ENCODE measurements at places on chromosomes 13 and 19. TPM values are rescaled to one million over a fixed set of nuclear protein-coding genes. Genes with fewer than 3 reads are reported as not detected.

- DNase-seq: no peak
Measured at GRCh38 chr19:1132552-1133383, 29.0 kb downstream of the GPX4 start.

DNA sequence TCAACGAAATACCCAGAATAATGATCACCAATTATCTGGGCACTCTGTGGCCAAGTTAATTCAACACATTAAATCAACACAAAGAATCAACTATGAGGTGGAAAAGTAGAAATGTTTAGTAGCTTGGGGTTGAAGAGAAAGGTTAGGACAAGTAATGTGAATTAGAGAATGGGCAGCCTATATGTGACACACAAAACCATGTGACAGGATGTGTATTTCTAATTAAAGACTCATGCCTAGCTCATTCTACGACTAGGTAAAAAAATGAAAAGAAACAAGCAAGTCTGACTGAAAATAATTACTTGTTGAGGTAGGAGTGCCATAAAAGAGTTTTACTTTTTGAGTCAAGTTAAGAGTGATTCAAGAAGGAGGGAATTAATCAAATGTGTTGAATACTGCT lies 2646.0 kb upstream of the PCDH20 start:
- no peak for DNase-seq

DNA sequence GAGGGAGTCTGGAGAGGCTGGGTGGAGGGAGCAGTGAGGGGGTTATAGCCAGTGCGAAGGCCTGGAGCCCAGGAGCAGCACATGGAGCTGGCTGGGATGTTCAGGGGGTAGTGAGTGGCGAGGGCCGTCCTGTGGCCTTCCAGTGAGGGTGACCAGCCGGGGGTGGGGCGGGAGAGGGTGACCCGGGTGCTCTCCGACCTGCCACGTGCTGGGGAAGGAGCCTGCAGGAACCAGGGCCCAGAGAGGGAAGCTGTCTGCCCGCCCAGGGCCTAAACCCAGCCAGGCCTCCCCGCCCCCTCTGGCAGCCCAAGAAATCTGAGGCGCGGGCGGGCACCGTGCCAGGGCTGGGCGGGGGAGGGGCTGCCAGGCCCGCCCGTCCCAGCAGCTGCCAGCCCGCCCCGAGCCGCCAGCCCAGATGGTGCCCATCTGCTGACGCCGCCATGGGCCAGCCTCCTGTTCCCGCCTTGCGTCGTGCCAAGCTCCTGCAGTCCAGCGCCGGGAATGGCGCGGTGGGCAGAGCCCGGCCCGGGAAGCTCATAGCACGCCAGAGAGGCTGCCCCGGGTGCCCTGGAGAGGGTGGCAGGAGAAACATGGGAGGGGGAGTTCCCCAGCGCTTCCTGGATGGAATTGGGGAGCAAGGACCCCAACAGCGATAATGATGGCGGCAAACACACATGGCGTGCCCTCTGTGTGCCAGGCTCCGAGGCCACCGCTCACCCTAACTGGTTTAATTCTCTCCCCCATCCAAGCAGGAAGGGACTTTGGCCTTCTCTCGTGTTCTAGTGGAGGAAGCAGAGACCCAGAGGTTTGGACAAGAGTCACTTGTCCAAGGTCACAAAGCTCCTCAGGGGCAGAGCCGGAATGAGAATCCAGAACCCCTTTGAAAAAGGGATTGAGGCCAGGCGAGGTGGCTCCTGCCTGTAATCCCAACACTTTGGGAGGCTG lies 21.5 kb downstream of the NFIC start:
- DNase-seq: no peak

DNA sequence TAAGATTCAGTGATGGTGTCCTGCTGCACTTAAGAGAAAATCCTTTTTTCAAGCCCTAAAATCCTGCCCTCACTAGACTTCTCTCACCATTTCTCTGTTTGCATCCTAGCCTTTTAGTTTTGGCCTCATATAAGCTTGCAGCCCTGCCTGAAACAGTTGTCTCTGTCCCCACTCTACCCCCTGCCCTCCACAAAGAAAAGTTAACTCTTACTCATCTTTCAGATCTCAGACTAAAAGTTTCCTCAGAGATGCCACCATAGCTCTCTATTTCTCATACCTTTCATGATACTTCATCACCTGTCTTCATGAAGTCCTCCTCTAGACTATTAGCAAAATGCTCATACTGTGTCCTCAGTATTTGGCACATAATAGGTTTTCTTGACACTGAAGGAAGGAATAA lies 33.1 kb downstream of the ITM2B start:
- DNase-seq: no peak

GRCh38 chr13:26992951-26993719 lies 178.5 kb downstream of the USP12 start:
- no peak for DNase-seq

GRCh38 chr13:26956522-26957142 lies 196.0 kb upstream of the GPR12 start:
- no peak for DNase-seq

DNA sequence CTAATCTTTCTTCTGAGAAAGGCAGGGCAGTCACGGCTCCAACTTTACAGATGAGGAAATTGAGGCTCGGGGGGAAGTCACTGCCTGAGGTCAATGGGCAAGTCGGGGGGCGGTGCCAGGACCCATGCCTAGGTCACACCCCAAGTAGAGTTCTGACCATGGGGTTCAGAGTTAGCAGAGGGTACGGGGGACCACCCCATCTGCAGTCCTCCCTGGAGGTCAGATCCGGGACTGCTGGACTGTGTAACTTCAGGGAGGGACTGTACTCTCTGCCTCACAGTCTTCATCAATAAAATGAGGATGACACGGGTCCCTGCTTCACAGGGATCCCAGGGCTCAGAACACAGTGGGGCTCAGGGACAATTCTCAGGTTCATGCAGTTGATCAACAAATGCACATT lies 7.7 kb downstream of the SLC5A5 start:
- no peak for DNase-seq

DNA sequence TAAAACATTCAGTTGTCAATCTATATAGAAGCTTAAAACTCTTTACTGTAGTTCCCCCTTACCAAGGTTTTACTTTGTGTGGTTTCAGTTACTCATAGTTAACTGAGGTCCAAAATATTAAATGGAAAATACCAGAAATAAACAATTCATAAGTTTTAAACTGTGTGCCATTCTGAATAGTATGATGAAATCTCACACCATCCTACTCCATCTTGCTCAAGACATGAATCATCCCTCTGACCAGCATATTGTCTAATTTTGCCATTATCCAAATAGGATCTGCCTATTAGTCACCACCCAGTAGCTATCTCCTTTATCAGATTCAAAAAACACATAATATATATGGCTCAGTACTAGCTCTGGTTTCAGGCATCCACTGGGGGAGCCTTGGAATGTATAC lies 22.4 kb downstream of the ZNF571 start:
- DNase-seq: no peak

DNA sequence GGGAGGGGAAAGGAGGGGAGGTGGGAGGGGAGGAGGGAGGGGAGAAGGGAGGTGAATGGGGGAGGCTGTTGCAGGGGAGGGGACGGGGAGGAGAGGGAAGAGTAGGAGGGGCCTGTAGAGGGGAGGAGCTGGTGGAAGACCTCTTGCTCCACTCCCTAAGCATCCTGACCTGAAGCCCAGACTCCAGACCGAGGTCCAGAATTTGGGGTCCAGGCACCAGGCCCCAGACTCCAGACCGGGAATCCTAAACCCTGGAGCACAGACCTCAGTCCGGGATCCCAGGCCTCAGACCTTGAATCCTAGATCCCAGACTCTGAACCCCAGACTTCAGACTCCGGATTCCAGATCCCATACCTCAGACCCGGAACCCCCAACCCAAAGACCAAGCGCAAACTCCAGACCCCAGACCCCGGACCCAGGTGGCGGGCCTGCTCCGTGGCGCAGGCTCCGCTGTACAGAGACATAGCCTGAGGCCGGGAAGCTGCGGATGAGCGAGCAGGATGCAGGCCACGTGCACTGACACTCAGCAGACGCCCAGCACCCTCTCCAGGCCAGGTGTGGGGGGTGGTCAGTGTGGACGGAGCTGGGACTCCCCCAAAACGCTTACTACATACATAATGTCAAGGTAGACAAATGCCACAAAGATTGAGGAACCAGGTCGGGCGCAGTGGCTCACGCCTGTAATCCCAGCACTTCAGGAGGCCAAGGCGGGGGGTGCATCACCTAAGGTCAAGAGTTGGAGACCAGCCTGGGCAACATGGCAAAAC lies 710 bp upstream of the BTBD2 start:
- DNase-seq: no peak

GRCh38 chr19:44661904-44662303 lies 9.4 kb upstream of the CEACAM19 start:
- no peak for DNase-seq

DNA sequence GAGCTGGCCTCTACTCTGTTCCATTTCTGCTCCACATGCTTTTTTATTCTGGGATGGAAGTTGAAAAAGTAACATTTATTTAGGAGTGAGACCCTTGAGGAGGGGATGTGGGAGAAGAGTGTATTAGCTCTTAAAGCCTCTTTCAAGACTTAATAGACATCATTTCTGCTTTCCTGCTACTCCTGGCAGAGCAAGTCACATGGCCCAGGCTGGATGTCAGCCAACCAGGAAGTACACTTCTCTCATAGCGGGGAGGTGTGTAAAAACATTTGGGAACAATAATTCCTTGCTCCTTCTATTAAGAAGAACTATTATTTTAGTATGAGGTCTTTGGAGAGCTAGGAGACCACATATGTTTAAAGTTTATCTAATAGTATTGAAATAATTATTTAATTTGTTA lies 40.6 kb upstream of the FAM216B start:
- DNase-seq: no peak

- DNase-seq: no peak
Measured at GRCh38 chr13:71516521-71516920, 350.5 kb downstream of the DACH1 start.

DNA sequence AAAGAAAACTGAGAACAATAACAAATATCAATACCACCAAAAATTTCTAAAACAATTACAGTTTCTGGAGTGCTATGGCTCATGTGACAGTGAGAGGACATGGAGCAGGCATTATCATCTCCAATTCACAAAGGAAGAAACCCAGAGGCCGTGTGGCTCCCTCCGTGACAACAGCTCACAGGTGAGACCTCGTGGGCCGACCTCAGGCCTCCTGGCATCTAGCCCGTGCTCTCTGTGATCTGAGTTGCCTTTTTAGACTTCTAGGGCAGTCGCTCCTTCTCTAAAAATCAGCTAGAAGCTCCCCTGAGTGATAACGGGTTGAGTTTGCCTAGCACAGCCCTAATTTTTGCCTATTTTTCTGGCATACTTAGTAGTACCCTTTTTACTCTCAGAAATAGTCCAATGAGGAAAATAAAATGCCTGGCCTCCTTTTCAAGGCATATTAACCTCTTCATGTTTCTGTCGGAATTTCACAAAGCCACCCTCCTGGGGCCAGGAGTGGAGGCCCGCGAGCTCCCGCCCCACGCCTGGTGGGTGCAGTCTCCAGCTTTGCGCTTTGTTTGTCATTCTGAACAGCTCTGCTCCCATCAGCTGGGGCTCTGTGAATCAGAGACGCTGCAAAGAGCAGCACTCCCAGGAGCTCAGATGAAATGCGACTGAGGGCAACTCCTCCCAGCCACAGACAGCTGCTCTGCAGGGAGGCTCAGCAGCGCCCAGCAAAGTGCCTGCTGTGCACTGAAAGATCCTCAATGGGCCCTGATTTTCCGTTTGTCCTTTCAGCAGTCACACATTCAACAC lies 292.5 kb downstream of the UQCRFS1 start:
- no peak for DNase-seq

- DNase-seq: no peak
Measured at GRCh38 chr13:23848019-23848418, 41.2 kb downstream of the MIPEP start.

DNA sequence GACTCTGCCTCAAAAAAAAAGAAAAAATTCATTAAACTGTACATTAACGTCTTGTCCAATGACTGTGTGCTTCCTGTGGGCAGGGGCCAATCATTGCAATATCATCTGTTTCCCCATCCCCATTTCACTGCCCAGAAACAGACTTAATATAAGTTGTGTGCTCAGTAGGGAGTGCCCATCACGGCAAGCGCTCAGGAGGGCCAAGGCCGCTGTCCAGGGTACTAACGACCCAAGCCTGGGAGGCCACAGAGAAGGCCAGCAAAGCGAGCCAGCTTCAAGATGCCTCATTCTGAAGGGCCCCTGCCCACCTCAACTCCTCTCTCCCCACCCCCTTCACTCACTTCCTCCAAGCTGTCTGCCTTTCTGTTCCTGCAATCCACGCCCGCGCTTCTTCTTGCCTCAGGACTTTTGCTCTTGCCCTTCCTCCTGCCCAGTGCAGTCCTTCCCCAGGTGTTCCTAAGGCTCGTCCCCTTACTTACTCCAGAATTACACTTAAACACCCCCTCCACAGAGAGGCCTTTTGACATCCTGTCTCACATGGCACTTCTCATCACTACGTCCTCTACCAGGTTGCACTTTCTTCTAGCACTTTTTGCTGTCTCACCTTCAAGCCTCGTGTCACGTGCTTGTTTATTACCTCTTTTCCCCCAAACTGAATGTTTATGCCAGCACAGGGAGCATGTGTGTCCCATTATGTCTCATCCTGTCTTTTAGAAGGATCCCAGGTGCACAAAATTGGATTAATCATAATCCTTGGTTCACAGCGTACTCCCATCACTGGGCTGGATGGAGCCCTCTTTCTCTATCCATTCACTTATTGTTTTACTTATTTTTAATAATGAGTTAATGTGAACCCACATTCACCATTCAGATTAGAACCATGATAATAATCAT lies 11.3 kb upstream of the POU2F2 start:
- DNase-seq: no peak

GRCh38 chr13:36029166-36029565 lies 102.0 kb downstream of the DCLK1 start:
- DNase-seq: no peak

DNA sequence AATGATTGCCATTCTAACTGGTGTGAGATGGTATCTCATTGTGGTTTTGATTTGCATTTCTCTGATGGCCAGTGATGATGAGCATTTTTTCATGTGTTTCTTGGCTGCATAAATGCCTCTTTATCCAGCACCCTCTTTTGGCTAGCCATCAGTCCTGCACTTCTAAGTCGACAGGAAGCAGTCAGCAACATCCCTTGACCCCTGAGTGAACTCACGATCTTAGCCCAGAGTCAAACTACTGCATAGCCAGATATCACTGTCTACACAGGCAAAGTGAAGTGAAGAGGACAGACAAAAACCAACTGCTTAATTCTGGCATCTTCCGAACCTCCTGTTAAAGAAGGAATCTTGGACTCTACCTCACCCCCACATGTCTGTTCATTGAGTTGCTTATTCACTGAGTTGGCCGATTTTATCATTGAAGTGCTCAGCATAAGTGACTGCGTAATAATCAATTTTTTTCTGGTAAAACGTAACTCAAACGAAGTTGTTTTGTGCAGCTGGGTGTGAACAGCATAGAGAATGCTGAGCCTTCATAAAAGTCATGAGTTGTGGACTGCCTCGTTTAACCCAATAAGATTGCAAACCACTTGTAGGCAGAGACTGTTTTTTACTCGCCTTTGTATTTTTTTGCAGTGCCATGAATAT lies 304.2 kb downstream of the COG6 start:
- DNase-seq: no peak

TNFSF13B gene
- total RNA-seq: 1.8 TPM

SLC7A10 gene
- total RNA-seq: not detected

MEIOSIN gene
- not detected for total RNA-seq

DAND5 gene
- not detected for total RNA-seq

PLEKHF1 gene
- total RNA-seq: 6.3 TPM

AMER2 gene
- 0.14 TPM for total RNA-seq

MCOLN1 gene
- total RNA-seq: 24.3 TPM

IL4I1 gene
- total RNA-seq: 0.58 TPM

IFNL1 gene
- total RNA-seq: not detected

S1PR4 gene
- total RNA-seq: not detected

UBE2L5 gene
- not detected for total RNA-seq

CYP4F8 gene
- not detected for total RNA-seq

TTC9B gene
- 0.48 TPM for total RNA-seq

ZNF490 gene
- total RNA-seq: 11.2 TPM
